Fibroblast of skin of scalp (primary cell): ENCODE measurements at places on chromosomes 2 and 18.
A peak's percentile ranks its signal among the peaks of the same experiment; 100 is the strongest.

DNA sequence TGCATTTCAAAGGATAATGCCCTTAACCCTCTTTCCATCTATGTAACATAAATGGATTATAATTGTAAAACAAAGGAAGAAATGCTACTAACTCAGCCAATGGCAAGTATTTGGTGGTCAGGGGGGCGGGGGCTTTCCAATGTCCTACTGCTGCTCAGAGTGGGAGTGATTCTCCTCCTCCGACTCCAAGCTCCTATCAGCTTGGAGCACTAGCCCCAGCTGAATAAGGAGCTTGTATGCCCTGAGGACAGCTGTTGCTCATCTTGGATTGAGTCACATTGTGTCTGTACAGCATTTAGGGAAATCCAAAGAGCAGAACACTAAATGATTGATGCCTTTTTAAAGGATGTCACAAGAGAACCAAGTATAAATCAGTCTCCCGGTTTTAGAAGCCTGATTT is 105.6 kb upstream of the ZNF521 start:
- DNase-seq, result peak; percentile 55

DNA sequence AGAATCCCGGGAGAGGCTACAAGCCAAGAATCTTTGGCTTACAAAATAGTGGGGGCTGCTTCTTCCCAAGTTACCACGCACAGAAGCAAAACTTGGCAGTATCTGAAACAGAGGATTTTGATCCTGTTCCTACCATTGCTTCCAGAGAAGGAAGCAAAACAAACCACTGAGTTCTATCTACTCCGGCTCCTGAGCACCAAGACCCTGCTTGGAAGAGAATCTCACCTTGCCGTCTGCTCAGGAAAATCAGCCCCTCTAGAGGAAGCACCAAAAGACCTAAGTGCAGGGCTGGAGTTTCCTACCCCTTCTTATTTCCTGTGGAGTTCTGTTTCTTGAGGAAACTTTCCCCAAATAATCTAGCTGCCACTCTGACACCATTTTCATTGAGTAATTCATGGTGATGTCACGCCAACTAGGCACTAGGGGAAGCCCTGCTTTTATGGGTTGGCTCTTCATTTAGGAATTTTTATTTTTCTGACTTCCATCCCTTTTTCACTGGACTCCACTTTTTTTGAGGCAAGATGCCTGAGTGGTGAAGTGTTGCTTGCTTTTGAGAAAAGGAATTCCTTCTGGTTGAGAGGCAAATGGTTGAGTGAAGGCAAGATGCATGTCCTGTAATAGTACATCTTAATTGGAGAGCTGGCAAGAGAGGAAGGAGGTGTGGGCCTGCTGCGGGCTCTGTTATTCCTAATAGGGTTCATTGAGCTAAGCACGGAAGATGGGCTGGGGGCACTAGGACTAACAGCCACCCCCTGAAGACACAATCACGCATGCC is 36.8 kb upstream of the EML4 start:
- DNase-seq, result peak; percentile 98

DNA sequence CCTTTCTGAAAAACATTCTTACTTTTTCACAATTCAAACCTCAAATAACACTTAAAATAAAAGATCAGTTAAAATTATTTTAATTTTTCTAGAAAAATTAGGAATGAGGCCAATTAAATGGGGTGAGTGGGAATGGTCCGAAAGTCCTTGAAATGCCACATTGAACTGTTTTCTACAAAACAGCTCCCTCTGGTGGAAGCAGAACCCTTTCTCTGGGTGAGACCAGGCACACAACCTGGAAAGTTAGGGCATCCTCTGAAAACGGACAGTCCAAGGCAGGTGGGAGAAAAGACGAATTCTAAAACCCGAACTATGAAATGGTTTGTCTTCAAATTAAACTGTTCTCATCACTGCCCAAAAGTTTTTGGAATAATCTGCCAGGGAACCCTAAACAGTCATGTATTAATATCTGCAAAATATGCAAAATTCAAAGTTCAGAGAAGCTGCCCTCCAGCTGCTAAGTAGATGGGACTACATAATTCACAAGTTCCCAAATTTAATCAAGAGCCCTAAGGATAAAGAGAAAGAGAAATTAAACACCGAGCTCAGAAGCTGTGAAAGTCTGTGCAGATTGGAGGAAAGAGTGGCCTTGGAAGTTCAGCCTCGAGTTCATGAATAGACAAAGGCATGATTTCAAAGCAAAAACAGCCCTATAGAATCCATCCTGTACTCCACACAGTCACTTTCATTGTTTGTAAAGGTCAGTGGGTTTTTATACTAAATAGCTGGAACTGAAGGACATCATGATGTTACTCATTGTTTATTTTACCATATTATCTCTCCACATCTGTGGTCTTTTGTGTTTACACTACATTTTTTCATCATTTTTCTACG is 108.3 kb downstream of the PIEZO2 start:
- DNase-seq, result peak; percentile 58

DNA sequence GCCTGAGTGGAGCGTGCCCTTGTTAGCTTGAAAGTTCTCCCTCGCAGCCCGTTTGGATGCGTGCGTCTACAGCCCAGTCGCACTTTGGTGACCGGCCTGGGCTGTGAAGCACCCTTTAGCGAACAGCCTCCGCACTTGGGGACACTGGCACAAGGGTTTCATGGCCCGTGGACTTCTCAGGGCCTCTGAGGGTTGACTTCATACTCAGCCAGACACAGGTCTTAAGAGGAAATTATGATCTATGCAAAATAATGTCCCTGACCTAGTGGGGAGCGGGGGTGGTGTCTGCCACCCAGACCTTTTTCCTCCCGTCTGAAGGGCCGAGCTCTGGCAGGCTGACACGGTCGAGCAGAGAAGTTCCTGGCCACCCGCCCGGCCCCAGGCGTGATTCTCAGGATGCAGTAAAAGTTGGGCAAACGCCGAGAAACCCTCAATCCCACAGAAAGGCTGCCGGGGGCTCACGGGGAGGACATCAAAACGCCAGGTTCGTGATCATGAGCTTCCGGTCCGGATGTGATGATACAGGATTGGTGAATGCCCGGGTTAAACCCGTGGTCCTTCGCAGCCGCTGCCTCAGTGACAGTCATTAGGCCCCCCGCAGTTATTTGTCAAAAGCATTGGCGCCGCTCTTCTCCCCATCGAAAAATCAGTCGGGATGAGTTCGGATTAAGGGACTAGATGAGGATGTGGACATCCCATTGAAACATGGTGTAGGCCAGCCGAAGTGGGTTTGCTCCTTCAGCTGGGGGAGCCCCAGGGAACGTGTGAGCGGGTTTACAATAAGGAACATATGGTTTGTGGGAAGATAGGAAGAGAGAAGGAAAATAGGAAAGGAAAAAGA is 3.6 kb upstream of the PAX3 start:
- no peak for DNase-seq

DNA sequence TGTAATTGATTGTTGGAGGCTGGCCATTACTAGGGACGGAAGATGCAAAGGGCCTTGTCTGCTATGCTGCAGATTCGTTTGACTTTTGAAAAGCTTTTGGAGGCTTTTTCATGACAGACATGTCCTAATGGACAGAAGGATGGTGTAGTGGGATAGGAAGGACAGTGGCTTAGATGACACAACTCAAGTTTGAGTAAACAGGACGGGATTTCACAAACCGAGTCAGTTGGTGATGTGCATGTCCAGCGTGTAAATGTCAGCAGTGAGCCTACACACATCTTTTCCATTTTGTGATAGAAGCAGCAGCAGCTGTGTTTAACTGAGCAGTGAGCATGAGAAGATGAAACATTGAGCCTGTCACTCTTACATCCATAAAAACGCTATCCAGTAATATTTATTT is 76.0 kb downstream of the NCK2 start:
- DNase-seq, result no peak

- DNase-seq, result no peak
Measured at GRCh38 chr2:72138921-72139381, 8.7 kb downstream of the CYP26B1 start.

DNA sequence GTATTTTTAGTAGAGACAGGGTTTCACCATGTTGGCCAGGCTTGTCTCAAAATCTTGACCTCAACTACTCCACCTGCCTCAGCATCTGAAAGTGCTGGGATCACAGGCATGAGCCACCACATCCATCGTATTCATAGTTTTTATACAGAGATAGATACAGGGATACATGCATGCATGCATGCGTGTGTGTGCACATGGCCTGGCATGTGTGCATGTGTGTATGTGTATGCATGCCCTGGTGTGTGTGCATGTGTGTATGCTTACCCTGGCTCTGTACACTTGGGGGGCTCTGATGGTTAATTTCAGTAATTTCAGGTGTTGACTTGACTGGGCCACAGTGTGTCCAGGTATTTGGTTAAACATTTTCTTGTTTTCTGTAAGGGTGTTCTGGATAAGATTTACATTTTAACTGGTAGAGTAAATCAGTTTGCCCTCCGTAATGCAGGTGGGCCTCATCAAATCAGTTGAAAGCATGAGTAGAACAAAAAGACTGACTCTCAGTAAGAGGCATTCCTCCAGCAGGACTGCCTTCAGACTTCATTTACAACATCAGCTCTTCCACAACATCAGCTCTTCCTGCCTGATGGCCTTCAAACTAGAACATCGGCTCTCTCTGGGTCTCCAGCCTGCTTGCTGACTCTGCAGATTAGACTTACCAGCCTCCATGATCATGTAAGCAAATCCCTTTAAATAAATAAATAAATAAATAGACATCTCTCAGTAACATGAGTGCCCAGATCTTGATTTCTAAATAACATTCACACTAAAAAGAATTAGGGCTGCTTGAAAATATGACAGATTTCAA is 30.8 kb downstream of the SESTD1 start:
- no peak for DNase-seq
